ENCODE measurements at places on chromosomes 2 and 18.

DNA sequence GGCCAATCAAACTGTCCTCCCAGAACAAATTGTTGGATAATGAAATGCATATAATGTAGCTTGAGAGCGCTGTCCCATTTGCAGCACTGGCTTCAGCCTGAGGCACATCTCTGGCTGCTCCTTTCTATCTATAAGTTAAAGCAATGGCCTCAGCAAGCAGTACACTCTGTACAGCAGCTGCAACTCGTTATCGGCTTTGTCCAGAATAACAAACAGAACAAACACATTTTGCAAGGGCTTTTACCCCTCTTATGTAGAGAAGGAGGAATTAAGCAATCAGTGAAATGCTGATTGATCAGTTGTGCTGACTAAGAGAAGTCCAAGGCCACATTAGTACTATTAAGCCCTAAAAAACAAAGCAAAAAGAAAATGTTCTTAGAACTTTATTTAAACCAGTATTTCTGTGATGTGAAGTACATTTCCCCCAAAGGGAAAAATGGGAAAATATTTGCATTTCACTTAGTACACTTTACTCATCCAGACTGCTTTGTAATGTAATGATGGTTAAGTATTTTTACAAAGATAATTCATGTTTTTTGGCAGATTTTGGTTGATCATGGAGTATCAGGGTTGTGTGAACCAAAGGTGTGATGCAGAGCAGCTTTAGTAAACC, 15.0 kb upstream of the CPS1 start:
- DNase-seq: no peak

- DNase-seq: no peak
Observed at GRCh38 chr2:54227798-54228197, 28.2 kb downstream of the TSPYL6 start.

- DNase-seq: no peak
Observed at GRCh38 chr2:231470246-231470900, 6.1 kb upstream of the NCL start.

- DNase-seq: no peak
Observed at GRCh38 chr2:162011706-162012564, 62.1 kb downstream of the DPP4 start.

DNA sequence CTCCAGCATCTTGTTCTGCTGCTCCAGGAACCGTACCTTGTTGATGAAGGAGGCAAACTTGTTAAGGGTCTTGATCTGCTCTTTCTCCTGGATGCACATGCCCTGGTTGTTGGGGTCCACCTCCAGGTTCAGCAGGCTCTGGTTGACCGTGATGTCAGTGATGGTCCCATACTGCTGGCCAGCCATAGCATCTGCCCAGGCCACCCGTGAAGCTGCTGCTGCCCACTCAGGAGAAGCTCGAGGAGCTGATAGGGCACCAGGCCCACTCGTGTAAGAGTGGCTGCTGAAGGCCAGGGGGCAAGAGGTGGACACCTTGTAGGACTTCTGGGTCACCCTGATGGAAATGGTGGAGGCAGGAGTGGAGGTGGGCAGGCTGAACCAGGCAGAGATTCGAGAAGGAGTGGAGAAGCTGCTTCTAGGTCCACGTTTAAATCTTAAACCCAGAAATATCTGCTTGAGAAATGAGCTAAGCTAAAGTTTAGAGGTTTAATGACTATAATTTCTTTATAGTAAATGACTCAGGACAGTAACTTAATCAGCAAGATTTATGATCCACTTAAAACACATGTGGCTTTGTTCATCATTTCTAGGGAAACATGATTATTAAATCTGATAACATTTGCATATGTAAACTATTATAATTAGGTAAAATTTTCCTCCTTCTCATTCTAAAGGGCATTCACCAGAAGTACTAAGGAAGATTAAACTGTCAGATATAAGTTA, 358.7 kb upstream of the SETBP1 start:
- no peak for DNase-seq

GRCh38 chr2:25290811-25291495, 50.8 kb downstream of the DNMT3A start:
- DNase-seq: no peak

GRCh38 chr18:46474487-46475389, 182.3 kb downstream of the LOXHD1 start:
- DNase-seq: no peak

DNA sequence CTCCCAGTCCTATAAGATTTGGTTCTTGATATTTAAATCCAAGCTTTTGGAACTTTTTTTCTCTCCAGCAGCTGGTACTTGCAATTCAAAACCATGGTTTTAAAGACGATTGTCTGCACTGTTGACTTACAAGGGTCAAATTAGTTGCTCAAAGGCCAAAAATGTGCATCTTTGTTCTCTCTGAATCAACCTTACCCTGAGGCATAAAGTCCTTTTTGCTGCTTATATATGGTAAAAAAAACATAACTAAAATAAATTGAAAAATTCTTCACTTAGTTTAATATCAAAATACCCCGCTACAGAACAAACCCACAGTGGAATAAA, 592.7 kb downstream of the XIRP2 start:
- DNase-seq: no peak

GRCh38 chr18:59690996-59691395, 6.2 kb downstream of the CCBE1 start:
- no peak for DNase-seq

DNA sequence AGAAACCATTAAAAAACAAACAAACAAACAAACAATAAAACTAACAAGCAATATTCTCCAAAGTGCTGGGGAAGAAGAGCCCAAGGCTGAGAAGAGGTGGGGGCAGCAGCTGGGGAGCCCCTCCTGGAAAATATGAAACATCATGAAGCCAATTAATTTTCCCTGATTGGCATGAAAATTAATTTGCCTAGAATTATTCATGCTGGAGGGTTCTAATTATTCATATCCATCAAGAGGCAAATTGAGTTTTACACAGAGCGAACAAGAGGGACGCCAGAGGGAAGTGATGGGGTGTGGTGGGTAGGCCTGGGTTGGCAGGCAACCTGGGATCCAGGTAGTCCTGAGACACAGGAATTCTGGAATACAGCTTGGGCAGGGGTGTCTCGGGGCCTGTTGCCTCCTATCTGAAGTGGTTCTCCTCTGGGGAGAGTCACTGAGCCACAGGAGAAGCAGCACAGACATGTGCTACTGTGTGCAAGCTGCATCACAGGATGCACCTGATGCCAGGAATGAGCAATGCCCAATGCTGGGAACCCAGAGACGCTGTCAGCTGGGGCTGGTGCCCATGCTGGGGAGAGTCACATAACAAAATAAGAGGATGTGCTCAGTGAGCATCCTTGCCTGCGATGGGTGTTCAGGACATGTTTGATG, 100.5 kb downstream of the TEX51 start:
- DNase-seq: no peak

DNA sequence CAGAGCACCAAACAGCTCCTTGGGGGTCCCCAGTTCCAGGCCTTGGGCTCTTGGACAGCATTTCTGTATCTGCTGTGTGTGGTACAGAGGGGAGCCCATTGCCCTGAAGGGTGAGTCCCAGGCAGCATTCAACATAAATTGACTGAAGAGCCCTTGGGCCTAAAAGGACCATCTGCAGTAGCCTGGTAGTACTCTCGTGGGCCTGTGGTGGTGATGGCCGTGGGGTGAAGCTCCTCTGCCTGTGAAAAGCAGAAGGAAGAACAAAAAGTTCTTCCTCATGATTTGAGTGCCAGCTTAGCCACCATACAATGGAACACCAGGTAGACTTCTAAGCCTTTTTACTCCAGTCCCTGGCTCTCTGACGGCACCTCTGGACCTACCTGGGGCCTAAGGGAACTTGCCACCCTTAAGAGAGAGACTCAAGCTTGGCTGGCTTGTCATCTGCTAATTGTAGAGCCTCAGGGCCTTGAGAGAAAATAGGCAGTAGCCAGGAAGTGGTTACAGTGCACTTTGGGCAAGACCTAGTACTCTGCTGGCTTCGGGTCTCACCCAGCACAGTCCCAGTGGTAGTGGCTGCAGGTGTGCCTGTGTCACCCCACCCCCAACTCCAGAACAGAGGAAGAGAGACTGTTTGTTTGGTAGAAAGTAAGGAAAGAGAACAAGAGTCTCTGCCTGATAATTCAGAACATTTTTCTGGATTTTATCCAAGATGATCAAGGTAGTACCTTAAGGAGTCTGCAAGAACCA, 84.6 kb upstream of the CERS6 start:
- no peak for DNase-seq

DNA sequence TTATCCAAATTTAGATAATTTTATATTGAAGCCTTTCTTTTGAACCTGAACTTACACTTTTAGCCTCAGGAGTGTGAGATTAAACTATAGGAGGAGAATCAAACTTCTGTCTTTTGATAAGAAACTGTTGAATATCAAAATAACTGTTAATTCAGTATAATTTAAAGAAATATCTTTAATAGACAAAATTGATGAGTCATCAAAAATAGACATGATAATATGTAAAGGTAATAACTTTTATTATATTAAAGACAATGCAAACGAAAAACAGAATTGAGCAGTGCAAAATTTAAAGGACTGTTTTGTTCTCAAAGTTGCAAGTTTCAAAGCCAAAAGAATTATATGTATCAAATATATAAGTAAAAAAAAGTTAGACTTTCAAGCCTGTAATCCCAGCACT, 2.0 kb upstream of the WDR35 start:
- no peak for DNase-seq

DNA sequence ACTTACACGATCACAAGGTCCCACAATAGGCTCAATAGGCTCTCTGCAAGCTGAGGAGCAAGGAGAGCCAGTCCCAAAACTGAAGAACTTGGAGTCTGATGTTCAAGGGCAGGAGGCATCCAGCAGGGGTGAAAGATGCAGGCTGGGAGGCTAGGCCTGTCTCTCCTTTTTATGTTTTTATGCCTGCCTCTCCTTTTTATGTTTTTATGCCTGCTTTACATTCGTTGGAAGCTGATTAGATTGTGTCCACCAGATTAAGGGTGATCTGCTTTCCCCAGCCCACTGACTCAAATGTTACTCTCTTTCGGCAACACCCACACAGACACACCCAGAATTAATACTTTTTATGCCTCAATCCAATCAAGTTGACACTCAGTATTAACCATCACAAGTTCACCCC, 9.9 kb upstream of the GYPC start:
- DNase-seq: no peak

- DNase-seq: no peak
Observed at GRCh38 chr2:19747310-19748072, 154.3 kb downstream of the TTC32 start.

GRCh38 chr18:5250603-5251002, 44.9 kb downstream of the ZBTB14 start:
- DNase-seq: no peak

All from stimulated activated CD8-positive, alpha-beta memory T cell treated with anti-CD3 and anti-CD28 coated beads, Interleukin-2, amount 100 ng/mL, for 1 hour (primary cell).